ENCODE measurements at places on chromosomes 3 and 15. TPM values are rescaled to one million over a fixed set of nuclear protein-coding genes. Genes with fewer than 3 reads are reported as not detected.

TRIM42 gene
- not detected for total RNA-seq

DNA sequence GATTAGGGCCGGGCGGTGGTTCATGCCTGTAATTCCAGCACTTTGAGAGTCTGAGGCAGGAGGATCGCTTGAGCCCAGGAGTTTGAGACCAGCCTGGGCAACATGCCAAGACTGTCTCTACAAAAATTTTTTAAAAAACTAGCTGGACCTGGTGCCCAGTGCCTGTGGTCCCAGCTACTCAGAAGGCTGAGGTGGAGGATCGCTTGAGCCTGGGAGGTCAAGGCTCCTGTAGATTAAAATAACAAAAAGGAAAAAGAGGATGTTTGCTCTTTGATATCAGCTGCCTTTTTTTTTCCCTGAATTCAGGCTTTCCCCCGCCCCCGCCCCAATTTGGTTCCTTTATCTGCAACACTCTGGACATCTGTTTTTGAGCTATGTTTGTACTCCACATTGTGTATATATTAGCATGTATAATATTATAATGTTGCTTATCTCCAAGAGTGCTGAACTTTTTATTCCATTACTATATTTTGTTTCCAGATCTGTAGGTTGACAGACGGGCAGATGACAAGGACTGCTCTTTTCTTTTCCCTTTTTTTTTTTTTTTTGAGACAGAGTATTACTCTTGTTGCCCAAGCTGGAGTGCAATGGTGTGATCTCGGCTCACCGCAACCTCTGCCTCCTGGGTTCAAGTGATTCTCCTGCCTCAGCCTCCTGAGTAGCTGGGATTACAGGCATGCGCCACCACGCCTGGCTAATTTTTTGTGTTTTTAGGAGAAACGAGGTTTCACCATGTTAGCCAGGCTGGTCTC, 4.6 kb downstream of the SNAP23 start:
- DNase-seq = no peak

DNA sequence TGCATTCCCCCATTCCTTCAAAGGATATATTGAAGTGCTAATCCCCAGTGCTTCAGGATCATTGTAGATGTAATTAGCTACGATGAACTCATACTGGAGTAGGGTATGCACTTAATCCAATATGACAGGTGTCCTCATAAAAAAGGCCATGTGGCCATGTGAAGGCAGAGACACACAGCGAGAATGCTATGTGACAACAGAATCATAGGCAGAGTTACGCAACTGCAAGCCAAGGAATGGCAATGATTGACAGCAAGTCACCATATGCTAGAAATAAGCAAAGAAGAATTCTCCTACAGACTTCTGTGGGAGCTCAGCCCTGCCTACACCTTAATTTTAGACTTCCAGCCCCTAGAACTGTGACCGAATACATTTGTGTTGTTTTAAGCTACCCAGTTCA, 875.6 kb upstream of the ROBO1 start:
- DNase-seq = no peak

GRCh38 chr3:128273109-128273840, 120.0 kb downstream of the EEFSEC start:
- DNase-seq = no peak

DNA sequence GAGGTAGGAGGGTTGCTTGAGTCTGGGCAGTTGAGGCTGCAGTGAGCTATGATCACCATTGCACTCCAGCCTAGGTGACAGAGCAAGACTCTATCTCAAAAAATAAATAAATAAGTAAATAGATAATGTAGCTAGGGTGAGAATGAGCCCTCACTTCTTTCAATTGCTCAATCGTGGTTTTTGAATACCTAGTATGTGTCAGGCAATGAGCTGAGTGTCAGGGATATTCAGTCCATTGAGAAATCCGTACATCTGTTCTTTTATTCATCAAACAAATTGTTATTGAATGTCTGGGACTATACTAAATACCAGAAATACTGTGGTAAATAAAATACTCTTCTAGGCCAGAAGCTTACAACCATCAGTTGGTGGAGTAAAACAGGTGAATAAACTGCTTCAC, 6.2 kb upstream of the ZNF148 start:
- no peak for DNase-seq
